ENCODE measurements at places on chromosomes 3 and 15. TPM values are rescaled to one million over a fixed set of nuclear protein-coding genes. Genes with fewer than 3 reads are reported as not detected.

DNA sequence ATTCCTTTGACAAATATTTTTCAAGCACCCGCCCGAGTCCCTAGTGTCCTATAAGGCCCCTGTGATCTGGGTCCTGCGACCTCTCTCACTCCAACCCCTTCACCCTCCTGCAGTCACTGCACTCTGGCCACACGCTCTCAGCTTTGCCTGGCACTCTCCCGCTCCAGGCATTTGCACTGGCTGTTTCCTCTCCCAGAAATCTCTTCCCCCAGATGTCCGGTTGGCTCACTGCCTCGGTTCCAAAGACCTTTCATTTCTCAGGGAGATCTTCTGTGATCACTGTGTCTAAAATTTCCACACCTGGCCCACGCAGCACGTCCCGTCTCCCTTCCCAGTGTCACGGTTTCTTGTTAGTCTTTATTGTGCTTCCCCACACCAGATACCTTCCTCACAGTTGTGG, 97.4 kb downstream of the WNT7A start:
- no peak for DNase-seq

DNA sequence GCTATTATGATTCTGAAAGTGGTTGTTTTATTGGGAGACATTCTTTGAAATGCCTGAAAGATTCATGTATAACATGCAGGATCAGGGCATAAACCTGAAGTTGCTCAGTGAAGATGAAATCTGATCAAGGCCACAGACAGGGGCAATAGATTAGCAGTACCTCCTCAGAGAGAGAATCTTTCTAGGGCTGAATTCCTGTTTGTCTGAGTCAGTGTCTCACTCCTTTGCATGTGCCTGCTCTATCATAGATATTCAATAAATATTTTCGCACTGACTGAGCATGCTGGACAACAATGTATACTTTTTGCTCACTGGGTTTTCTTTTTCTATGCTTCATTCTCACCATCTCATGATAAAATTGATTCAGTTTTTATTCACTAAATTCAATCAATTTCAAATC, 49.8 kb upstream of the PFN2 start:
- no peak for DNase-seq

- DNase-seq, result no peak
Measured at GRCh38 chr3:43764056-43764455, 73.3 kb downstream of the ABHD5 start.

DNA sequence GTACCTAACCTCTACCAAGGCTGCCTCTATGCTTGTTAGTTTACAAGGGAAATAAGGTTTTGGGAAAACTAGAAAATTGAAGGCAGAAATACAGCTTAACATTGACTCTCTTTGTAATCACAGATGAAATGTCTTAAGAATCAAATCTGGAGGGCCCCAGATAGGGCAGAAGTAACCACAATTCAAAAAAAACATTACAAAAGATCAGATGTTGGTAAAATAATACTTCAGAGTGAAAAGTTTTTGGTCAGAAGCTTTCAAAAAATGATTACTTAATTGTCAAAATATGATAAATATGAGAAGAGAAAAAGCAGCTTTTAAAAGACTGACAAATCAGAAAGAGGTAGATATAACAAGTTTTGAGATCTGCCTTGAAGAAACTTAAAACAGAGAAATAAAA, 425.1 kb upstream of the NECTIN3 start:
- no peak for DNase-seq

Gene UPK1B
- polyA plus RNA-seq, result 13.2 TPM

Gene GOLGA8T
- 0.71 TPM for polyA plus RNA-seq

Gene PLA2G4B
- 16.4 TPM for polyA plus RNA-seq
